ENCODE measurements at places on chromosomes 13 and 19. TPM values are rescaled to one million over a fixed set of nuclear protein-coding genes. Genes with fewer than 3 reads are reported as not detected.

DNA sequence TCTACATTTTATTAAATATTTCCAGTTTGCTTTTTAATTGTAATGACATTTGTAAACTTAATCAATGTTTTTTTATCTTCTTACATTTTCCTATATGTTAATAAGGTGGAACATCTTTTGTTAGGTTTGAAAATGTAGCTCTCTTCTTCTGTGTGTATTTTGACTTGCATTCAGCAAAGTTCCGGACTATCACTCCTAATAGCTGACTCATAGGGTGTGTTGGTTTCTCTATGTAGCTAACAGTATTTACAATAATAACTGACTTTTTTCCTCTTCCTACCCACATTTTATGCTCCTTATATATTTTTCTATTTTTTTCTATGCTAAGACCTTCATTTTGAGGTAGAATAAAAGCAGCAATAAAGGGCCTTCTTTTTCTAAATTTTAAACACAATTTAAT, 28.1 kb downstream of the MYO16 start:
- no peak for DNase-seq

DNA sequence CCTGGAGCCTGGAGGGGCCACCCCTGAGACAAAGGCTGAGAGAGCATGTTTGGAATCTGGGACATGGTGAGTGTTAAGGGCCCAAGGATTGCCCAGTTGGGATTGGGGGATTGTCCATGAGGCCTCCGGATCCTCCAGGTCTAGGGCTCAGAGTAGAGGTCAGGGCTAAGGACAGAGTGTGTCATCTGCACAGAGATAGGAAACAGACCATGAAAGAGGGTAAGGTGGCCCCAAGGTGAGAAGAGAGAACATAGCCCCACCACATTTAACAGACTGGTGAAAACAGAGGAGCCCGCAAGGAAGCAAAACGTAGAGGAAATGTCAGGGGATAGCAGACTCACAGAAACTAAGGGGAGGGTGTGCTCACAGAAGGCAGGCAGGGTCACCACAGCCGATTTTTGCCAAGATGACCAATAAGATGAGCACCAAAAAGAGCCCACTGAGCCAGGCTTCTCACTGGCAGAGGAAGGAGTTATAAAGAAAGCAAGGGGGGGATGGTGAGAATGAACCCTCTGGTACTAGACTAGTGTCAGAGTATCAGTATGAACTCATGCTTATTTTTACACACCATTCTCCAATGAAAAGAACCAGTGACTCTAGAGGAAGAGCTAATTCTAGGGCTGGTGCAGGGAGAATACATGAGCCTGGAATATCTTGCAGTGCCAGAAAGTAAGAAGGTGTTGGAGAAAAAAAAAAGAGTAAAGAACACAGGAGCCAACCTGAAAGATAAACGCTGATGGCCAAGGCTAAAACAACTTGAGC, 17.5 kb downstream of the DYRK1B start:
- DNase-seq: no peak

Gene WDR87
- total RNA-seq: not detected

DNA sequence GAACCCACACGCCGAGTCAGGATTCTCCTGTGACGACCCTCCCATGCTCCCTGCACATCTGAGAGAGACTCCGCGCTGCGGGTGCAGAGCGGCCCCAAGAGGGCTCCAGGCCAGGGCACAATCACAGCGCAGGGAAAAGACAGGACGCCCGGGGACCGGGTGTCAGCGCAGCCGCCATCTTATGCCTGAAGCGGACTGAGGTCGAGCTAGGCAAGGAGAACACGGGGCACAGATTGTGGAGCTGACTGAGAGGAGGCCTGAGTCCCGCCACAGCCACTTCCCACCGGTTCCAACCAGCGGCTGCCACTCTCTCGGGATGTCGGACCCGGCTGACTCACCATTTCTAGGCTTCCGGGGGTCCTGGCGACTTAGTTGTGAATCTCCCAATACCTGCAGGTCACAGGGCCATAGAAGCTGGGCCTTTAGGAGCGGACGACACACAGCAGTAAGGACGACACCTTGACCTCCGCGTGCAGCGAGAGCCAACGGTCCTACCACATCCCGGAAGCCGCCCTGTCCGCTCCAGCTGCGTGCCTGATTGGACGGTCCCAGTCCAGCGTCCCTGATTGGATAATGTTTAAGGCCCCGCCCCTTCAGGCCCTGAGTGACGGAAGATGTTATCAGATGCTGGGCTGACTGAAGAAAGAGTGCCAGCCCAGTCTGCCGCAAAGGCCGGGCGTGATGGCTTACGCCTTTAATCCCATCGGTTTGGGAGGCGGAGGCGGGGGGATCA, at the start of gene ZNF728:
Gene ZNF728 (minus strand): TSS at position 487 of the 733 bp plus-strand sequence. CDS start 146 bp downstream, at position 341.
- DNase-seq: no peak

DNA sequence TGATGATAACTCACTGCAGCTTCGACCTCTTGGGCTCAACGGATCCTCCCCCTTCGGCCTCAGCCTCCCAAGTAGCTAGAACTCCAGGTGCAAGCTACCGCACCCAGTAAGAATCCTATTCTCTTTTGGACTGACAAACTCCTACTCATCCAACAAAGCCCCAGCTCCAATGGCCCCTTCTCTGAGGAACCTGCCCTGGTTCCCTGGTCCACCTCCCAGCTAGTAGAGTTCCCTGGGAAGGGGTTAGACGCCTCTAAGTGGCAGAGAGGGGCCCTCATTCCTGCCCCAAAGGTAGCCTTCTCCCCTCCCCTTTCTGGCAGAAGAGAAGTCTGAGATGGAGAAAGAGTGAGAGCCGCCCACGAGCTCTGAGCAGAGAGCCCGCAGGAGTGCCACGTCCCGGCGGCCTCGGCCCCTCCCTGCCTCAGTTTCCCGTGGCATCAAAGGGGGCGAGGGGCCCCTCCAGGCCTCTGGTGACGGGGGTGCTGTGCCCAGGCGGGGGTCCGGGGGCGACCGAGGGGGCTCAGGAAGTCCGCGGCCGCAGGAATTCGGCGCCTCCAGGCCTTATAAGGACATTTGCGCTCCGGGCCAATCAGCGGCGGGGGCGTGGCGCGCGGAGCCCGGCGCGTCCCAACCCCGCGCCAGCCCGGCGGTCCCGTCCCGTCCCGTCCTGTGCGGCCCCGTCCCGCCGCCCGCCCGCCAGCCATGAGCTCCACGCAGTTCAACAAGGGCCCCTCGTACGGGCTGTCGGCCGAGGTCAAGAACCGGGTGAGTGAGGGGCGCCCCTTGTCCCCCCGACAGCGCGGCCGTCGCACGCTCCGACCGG, at the start of gene CNN2:
Gene CNN2 (plus strand): TSS at position 649 of the 823 bp plus-strand sequence. CDS start 54 bp downstream, at position 703.
- no peak for DNase-seq

GRCh38 chr13:98187965-98188261, 10.8 kb upstream of the RNF113B start:
- DNase-seq: peak; percentile 50

- no peak for DNase-seq
Observed at GRCh38 chr13:32838945-32839344, 177.3 kb upstream of the KL start.

Gene TMC4
- 2.0 TPM for total RNA-seq

Gene C19orf85
- total RNA-seq: not detected

Gene KLK14
- total RNA-seq: 1.4 TPM

DNA sequence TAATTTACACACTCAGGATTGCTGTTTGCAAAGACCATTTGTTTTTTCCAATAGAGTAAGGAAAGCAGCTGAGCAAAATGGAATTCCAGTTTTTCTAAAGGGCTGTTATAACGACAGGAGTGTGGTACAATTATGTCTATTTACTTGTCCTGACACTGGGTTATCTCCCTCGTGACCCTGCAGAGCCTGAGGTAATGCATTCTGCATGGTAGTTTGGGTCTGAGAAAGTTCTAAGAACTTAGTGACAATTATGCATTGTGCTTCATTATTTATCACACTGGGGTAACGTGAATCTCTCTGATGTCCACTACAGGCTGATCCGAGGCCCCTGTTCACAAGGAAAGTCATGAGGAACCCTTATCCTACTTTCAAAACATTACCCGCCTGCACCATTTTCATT, 50.7 kb upstream of the EDNRB start:
- DNase-seq: no peak

Gene ZNF229
- 4.5 TPM for total RNA-seq

DNA sequence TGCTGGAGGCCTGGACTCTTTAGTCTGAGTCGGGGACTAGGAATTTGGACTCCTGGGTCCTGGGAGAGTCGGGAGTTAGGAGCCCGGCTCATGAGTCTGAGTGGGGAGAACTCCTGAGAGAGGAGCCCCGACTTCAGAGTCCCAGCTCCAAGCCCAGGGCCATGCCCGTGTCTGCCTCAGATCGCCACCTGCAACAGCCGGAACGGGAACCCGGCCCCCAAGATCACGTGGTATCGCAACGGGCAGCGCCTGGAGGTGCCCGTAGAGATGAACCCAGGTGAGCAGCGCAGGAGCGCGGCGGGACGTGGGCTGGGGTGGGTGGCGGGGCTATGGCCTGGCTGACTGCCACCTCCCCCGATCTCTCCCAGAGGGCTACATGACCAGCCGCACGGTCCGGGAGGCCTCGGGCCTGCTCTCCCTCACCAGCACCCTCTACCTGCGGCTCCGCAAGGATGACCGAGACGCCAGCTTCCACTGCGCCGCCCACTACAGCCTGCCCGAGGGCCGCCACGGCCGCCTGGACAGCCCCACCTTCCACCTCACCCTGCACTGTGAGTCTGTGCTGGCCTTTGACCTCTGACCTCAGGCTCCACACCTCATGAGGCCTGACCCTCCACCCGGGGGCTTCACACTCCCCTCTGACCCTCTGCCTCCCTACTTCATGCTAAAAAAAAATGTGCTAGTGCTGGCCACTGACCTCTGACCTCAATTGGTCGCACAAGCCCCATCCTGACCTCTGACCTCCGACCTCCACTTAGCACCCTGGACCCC, 4.4 kb downstream of the BCAM start:
- DNase-seq: no peak

Gene CTXN1
- 95.8 TPM for total RNA-seq

- no peak for DNase-seq
Observed at GRCh38 chr19:48461651-48461981, 6.2 kb downstream of the KCNJ14 start.

GRCh38 chr13:44537248-44537647, 38.9 kb downstream of the TSC22D1 start:
- DNase-seq: no peak
